BE2C (cell line): ENCODE measurements at places on chromosomes 5 and 9.

DNA sequence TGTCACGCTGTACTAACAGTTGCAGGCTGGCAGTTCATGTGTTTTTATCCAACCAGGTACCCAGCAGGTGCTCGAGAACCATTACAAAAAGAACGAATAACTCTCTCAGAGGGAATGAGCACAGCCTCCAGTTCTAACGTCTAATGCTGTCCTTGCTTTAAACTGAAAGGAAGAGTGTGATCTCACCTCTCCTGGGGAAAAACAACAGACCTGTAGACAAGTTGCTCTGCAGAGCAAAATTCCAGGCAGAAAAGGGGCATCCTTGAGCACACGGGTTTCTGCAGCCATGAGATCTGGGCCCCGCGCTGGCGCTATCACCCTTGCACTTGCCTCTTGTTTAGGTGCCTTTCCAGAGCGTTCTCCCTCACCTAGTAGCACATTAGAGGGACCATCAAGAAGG lies 92.5 kb upstream of the DNAH5 start:
- DNase-seq = no peak

DNA sequence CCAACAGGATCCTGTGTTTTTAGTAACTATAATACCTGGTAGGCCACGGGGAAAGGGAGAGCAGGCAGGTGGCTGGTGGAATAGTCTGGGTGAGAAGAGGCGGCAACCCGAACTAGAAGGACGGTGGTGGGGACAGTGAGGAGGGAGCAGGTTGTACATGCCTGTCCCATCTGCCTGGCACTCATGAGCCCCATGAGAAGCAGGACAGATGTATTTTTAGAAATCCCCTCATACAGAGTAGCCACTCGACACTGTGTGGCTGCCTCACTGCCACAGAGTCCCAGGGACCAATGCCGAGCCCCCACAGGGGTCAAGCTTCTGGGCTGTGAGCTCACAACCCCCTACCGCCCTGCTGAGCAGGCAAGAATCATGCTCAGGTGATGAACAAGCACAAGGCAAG lies 136.6 kb downstream of the SEC61B start:
- no peak for DNase-seq

GRCh38 chr5:136674178-136674577 lies 308.8 kb upstream of the TRPC7 start:
- no peak for DNase-seq

GRCh38 chr5:132760049-132760420 lies 12.8 kb downstream of the CCNI2 start:
- DNase-seq = no peak

DNA sequence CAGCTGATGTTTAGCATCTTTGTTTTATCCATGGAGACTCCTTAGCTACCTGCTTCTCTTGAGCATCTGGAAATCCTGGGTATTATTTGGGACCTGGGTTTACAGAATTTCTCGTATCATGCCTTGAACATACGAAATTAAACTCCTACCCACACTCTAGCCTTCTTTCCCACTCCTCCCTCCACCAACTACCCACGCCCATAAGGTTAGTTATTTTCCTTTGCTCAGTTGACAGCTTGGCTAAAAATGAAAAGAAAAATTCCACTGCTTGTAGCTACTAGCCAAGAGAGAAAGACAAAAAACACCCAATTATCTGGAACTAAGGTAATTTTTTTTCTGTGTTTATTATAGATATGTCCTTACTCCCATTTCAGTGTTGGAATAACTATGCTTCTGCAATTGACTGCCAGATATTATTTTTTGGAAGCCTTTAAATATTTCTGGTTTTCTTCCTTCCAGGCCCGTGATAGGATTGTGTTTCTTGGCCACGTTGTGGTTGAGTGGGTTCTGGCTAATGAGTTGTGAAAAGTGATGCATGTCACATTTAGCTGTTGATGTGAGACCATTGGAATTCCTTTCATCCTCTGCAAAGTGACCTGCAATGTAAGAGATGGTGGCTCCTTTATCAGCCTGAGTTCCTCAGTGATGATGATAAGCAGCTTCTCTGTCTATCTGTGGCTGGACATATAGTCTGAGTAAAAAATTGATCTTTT lies 308.1 kb downstream of the LRRC70 start:
- DNase-seq = no peak

- DNase-seq = peak; percentile 28
These were observed 841.9 kb upstream of the ACO1 start for GRCh38 chr9:31542384-31543055.

DNA sequence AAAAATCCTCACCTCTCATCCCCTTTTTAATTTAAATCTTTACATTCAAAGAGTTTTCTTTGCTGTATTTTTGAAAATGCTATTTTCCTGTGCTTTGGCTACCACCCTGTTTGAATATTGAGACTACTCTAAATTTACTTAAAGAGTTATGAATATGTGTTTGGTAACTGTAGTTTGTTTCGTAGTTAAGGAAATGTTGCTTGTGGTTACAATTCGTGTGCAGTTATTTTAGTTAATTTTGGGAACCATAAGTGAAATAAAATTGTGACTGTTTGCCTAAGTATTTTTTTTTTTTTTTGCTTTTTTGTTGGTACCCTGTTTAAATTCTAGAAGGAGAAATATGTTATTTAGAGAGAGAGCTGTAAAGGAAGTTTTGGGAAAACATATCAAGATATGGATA lies 78.7 kb downstream of the XRCC4 start:
- DNase-seq = no peak

DNA sequence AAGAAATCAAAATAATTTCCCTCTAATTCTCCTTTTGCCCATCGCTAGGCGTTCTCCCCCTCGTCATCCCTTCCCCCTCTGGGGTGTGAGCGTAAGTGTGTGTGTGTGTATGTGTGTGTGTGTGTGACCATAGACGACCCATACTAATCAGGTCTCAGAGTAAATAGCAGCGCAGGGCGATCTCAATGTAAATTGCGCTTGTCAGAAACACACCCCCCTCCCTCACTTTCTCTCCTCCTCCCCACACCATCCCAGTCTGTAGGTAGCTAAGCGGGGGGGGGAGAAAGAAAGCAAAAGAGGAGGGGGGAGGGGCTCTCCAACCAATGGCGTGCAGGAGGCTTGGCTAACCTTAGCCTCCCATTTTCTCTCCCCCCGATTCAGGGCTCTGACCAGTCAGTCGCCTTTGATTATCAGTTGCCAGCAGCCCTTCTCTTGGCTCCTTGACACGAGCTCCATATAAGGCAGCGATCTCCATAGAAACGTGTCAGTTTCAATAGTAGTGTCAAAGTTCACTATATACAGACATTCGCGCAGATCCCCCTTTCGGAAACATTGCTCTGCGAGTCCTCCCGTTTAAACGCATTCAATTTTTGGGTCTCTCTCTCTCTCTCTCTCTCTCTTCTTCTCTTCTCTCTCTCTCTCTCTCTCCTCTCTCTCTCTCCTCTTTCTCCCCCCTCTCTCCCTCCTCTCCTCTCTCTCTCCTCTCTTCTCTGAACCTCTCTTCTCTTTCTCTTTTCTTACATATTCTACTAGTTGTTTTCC lies at the start of gene NR2F1:
TSS of gene NR2F1 (plus strand) at position 546 of the 762 bp plus-strand sequence. CDS start 1,802 bp downstream, outside the sequence.
- DNase-seq = peak; percentile 90

- no peak for DNase-seq
These were observed 67.1 kb upstream of the GOLPH3 start for GRCh38 chr5:32241034-32241783.

- DNase-seq = no peak
These were observed 237.4 kb upstream of the DMAC1 start for GRCh38 chr9:8036914-8037524.

GRCh38 chr9:120385606-120386389 lies 194.2 kb downstream of the CDK5RAP2 start:
- DNase-seq = no peak

- DNase-seq = peak; percentile 48
These were observed 16.0 kb upstream of the GOLPH3 start for GRCh38 chr5:32190095-32190494.

DNA sequence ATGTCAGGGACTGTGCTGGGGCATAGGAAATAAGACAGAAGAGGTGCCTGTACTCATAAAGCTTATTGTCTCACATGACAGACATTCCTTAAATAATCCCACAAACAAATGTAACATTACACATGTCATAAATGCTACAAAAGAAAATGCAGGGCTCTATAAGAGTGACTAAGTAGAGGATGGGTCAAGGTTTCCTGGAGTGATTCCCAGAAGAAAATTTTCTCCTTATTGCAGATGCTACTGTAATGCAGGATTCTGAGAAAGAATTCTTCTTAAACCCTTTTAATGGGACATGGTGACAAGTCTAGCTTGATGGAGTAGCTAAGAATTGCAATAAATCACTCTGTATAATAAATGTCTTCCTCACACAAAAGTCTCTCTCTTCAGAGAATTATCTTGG lies 55.7 kb downstream of the SH3TC2 start:
- no peak for DNase-seq

GRCh38 chr5:478369-478981 lies 35.5 kb downstream of the EXOC3 start:
- no peak for DNase-seq

DNA sequence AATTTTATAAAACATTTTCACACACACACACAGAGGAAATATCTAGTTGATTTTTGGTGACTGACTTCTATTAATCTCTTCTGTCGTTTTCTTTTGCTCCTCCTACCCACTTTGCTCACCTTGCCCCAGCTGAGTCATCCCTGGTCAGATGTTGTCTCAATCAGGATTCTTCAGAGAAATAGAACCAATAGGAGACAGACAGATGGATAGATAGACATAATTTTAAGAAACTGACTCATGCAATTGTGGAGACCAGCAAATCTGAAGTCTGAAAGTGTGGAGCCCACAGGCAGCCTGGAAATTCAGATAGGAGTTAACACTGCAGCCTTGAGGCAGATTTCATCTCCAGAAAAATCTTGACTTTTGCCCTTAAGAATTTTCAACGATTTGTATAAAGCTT lies 37.0 kb upstream of the PIK3R1 start:
- no peak for DNase-seq

DNA sequence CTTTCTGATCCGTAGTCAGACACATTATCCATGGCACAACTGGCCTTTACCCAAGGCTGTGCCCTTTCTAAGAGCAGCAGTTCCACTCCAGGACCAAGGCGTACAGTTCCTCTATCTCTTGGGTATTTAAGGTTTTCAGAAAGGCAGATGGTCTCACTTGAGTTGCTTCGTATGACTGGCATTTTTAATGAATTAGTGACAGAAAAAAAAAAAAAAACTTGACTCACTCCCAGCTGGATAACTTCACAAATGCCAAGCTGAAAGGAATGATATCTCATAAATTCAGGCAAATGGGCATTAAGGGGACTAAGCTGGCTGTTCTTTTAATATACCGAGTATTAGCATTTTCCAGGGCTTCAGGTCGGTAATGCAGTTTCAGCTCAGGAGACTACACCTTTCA lies 60.7 kb downstream of the SLC24A2 start:
- no peak for DNase-seq

GRCh38 chr9:700365-701282 lies 140.9 kb upstream of the DMRT1 start:
- DNase-seq = no peak
